Activated CD8-positive, alpha-beta memory T cell treated with anti-CD3 and anti-CD28 coated beads for 36 hours (primary cell): ENCODE measurements at places on chromosomes 2 and 18. TPM values are rescaled to one million over a fixed set of nuclear protein-coding genes. Genes with fewer than 3 reads are reported as not detected.

TEKT4 gene
- not detected for total RNA-seq

CAPN13 gene
- total RNA-seq = not detected

TUBA3E gene
- total RNA-seq = not detected

PPM1B gene
- 41.9 TPM for total RNA-seq

NPAS2 gene
- total RNA-seq = 2.6 TPM

EGR4 gene
- total RNA-seq = 0.48 TPM

EFR3B gene
- 0.17 TPM for total RNA-seq

DAW1 gene
- total RNA-seq = not detected

COL3A1 gene
- 0.13 TPM for total RNA-seq

CCDC85A gene
- total RNA-seq = not detected

UPP2 gene
- not detected for total RNA-seq

UGT1A10 gene
- total RNA-seq = not detected

RESP18 gene
- not detected for total RNA-seq

KCNE4 gene
- not detected for total RNA-seq

GAD1 gene
- total RNA-seq = 0.55 TPM

RIT2 gene
- total RNA-seq = not detected

ADD2 gene
- 2.8 TPM for total RNA-seq

ANKRD36C gene
- 34.7 TPM for total RNA-seq

KATNAL2 gene
- 0.82 TPM for total RNA-seq

ATP6V1B1 gene
- total RNA-seq = not detected

CRYGC gene
- not detected for total RNA-seq

ERMN gene
- 0.82 TPM for total RNA-seq

REG3G gene
- total RNA-seq = not detected

FIGN gene
- not detected for total RNA-seq

CNGA3 gene
- not detected for total RNA-seq

NOP58 gene
- 215 TPM for total RNA-seq

SYT4 gene
- total RNA-seq = not detected

FEV gene
- not detected for total RNA-seq

CRYBA2 gene
- not detected for total RNA-seq

UGT1A5 gene
- not detected for total RNA-seq

ALPI gene
- not detected for total RNA-seq

SIX2 gene
- not detected for total RNA-seq

ZNF385B gene
- total RNA-seq = not detected

MLPH gene
- not detected for total RNA-seq

C2orf81 gene
- 3.8 TPM for total RNA-seq

SMCHD1 gene
- total RNA-seq = 98.6 TPM

TEX44 gene
- total RNA-seq = not detected

WNT10A gene
- total RNA-seq = 0.80 TPM

IL1R2 gene
- total RNA-seq = 0.80 TPM

SP5 gene
- not detected for total RNA-seq

CCDC148 gene
- total RNA-seq = not detected

ADGRF3 gene
- total RNA-seq = 3.7 TPM

KRTCAP3 gene
- 4.6 TPM for total RNA-seq

RTP5 gene
- total RNA-seq = 0.11 TPM

GAREM1 gene
- 0.04 TPM for total RNA-seq

NT5DC4 gene
- not detected for total RNA-seq

CFAP53 gene
- total RNA-seq = 0.25 TPM

ANKRD30BL gene
- not detected for total RNA-seq

LYG2 gene
- not detected for total RNA-seq
